ENCODE measurements at places on chromosomes 6 and 20.

DNA sequence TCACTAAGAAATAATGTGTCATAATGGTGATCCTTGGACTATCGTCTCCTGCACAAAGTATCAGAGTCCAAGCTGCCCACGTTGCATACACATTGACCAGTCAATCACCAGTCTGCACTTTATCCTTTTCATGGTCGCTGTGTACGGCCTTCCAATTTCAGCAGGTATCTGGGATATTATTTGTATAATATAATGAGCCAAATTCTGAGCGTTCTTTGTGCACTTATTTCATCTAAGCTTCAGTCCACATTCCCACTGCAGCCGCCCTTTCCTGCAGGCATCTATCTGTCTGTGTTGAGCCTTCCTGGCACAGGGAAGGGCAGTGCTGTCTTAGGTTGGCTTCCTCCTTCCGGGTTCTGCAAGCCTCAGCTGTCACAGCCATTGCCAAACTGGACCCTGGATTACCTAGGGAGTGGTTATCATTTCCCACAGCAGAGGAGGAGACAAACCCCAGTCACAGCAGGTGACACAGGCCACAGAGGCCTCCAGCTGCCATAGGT lies 174.3 kb downstream of the TTLL2 start:
- no peak for DNase-seq

GRCh38 chr6:162289972-162290371 lies 437.6 kb downstream of the PRKN start:
- no peak for DNase-seq

DNA sequence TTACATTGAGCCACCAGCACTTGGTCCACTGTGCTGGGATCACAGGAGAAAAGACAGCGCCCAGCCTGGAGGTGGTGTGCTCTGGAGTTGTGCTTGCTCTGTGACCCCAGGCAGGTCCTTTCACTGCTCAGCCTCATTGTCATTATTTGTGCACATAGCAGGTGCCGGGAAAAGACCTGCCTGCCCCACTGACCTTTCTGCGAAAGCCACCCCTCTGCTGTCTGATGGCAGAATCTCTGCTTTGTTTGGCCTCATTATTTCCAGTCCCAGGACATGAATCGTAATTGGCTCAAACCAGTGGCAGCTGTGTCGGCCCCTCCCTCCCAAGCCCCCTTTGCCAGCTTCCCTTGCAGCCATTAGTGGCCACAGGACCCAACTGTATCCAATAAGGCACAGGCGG lies 185.2 kb upstream of the UST start:
- no peak for DNase-seq

DNA sequence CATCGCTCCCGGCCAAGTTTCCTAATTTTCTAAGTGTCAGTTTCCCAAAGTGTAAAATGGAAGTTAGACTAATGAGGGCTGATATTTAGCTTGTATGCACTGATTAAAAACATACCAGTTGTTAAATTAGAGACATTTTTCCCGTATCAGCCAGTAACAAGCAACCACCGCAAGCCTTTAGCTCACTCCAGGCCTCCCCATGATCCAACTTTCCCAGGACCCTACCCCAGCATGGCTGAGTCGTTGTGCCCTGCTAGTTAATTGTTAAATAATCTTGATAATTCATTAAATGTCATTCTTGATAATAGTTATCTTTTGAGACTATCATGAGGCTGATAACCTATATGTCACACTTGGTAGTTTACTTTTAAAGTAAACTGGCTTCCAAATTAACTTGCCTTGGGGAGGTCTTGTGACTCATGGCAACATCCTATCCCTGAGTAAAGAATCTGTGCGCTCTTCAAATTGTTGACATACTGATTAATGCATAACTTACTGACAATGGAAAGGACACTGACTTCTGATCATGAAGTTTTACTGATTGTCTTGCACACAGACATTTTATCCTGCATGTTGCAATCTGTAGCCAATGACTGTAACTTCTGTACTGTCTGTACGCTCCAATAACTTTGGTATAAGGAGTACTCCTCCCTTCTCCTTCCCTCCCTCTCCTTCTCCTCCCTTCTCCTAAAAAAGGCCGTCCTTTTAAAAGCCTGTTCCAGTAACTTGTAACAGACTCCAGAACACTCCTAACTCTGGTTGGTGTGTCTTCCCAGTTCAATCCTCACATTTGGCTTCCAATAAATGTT lies 6.3 kb upstream of the GTF3C6 start:
- peak; percentile 11 for DNase-seq

DNA sequence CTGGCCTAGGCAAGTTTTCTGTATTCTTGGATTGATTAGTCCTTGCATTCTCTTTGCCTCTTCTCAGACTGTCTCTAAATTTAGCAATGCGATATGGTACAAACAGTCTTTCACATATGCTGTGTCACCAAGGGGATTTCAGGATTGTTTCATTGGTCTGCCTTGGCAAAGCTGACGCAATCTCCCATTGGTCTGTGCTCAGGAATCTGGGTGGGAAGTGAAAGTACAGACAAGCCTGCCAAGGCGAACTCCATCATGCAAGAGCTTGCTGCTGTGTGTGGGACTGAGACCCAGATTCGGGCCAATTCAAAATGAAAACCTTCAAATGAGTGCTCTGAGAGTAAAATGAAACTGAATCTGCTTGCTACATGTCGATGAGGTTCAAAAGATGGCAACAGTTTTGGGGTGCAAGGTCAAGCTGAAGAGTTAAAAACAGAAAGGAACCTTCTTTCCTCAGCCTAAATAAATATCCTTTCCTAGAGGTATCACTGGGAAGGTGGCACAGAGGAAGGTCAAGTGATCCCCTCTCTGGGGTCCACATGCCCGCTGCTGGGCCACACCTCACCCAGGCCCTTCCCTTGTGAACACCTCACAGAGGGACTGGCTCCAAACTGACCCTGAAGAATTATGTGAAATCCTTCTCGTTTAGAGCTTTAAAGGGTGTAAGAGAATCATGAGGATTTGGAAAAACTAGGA lies 198.8 kb upstream of the PREP start:
- DNase-seq = no peak

DNA sequence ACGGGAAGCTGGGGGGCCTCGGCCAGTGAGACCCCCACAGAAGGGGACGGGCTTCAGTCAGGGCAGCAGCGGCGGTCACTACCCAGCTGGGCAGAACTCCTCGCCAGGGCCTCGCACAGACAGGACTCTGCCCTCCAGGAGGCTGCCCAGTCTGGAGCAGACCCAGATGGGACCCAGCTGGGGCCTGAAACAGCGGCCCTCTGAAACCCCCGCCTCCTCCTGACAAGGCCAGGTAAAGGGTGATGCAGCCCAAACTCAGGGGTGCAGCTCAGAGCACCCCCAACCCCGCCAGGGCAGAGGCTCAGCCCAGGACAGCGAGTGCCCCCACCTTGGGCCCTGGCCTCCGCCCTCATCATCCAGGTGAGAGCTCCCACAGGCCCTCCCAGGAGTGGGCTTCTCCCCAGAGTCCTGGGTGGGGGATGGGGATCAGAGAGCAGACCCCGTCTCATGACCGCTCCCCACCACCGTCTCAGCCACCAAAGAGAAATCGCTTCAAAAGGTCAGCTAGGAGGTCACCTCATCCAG lies 2.2 kb downstream of the EEF1A2 start:
- DNase-seq = no peak

GRCh38 chr20:40813708-40814630 lies 124.9 kb upstream of the MAFB start:
- DNase-seq = no peak
